ENCODE measurements at places on chromosomes 4 and X.

GRCh38 chr4:120158841-120159463 is 92.3 kb upstream of the MAD2L1 start:
- no peak for DNase-seq

DNA sequence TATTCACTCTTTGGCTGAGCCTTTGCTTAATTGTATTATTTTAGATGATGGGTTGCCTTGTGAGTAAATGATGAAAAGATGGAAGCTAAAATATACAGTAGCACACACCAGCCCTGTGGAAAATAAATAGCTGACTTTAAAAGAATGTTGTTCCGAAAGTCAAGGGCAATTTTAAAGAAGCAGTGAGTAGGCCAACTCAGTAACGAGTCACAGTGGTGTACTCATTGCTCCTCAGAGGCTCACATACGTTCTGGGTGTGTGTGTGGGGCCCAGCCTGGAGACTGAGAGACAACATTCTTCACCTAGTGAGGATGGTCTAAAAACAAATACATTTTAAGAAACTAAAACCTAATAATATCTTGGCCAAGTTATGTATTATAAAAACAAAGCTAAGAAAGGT is 640.3 kb downstream of the TRIML1 start:
- peak; percentile 32 for DNase-seq

DNA sequence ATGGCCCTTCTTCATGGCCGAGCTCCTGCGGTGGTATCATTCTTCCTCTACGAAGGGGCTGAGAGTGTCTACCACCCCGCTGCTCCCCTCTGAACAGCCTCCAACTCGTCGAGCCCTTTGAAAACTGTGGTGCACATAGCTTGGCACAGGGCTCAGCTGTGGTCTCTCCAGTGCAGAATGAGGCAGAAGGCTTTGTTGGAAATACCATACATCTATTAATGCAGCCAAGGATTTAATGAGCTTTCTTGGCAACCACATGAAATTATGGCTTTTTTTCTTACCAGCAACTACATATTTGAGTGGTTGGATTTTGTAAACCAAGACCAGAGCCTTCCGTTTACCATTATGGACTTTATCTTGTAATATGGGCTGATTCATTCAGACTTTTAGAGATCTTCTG is 61.7 kb upstream of the CBR4 start:
- DNase-seq, result no peak

DNA sequence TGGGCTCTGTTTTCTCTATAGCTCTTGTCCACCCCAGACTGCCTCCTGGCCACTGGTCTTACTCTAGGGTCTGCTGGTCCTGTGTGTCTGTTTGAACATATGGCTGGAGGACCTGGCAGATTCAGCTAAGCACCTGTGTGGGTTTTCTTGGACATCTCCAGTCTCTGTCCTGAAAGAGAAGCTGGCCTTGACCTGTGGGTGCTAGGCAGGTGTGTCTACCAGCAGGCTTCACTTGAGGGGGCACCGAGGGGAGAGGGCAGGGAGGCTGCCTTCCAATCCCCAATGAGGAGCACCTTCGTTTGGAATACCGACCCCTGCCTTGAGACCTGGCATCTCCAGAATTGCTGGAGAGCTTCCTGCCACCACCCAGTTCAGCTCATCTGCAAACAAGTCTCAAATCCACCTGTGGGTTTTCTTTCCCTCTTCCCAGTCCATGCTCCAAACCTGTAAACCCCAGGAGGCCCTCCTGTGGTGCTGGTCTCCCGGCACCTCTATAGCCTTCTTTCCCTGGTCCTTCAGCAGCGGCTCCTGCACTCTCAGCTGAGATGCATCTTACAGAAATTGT is 45.2 kb downstream of the HTRA3 start:
- no peak for DNase-seq

GRCh38 chr4:3877236-3877635 is 111.1 kb downstream of the ADRA2C start:
- DNase-seq, result peak; percentile 12

DNA sequence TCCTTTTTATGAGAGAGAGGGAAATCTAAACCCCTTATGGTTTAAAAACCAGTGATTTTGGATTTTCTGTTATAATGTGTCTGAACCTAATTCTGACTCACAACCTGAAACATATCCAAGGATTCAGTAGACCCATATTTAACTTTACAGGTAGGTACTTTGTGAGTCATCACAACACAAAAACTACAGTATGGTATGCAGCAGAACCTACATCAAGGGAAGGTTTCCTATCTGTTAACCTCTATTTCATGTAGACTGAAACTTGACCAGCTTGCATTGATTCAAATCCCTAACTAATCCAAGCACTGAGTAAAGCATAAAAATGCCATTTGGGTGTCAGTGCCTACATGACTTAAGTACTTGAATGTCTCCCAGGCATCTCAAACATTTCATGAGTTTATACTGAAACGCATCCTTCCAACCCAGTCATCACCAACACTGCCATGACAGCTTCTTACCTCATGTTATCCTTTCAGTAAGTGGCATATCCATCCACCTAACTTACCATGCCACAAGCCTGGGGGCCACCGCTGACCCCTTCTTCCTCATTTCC is 4.3 kb upstream of the ARHGAP10 start:
- no peak for DNase-seq

- DNase-seq, result no peak
Observed at GRCh38 chrX:23978491-23978890, 48.5 kb downstream of the KLHL15 start.

DNA sequence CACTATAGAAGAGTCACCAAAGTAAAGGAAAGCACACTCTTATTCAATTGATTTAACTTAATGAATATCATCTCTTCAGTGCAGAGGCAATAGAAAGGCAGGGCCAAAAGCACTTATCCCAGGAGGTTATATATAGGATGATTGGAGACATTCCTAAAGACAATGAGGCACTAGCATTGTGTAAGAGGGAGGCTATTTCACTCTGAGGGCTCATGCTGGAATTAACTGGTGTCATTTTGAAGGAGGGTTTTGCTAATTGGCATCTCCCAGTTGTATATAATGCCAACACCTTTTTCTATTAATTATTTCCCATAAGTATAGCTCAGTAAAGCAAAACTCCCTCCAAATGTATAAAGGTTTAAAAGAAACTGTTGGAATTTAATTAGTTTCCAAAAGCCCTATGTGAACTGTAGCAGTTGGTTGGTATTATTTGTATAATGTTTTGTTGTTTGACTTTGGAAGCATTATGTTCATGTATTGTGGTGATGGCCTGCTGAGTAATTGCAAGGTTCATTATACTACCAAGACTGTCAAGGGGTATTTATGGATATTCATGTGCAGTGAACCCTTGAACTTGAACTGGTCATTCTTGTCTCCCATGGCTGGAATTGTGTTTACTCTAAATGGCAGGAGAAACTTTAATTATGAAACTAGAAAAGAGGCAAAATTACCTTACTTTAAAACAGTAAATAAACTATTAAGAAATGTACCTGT is 270.3 kb downstream of the BMPR1B start:
- no peak for DNase-seq

DNA sequence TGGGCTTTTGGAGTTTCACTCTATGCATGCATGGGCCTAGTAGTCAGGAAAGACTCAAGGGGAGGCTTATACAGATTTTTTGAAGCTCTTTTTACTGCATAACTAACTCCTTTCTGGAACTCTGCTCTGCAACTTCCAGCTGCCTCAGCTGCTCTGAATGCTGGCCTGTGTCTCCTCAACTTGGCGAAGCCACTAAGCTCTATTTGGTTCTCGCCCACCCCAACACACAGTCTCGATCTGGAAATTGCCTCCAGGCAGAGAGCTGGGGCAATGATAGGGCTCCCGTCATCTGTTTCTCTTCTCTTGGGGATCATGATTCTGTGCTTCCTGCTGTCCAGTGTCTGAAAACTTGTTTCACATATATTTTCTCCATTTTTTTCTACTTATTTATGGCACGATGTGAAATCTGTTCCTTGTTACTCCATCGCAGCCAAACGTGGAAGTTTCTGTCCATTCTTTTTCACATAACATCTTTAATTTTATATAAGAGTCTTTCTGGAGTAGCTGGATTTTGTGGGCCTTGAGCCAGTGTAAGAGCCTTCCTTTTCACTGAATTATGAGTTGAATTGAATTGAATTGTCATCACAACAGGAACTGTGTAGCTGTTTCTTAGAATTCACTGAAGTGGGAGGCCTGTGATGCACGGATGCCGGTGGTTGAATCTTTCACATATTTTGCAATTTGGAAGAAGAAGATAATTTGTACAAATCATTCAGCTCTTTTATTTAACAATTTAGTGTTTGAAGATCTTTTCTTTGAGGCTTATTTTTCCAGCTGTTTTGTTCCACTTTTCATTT is 9.0 kb downstream of the ZNF275 start:
- DNase-seq, result no peak

DNA sequence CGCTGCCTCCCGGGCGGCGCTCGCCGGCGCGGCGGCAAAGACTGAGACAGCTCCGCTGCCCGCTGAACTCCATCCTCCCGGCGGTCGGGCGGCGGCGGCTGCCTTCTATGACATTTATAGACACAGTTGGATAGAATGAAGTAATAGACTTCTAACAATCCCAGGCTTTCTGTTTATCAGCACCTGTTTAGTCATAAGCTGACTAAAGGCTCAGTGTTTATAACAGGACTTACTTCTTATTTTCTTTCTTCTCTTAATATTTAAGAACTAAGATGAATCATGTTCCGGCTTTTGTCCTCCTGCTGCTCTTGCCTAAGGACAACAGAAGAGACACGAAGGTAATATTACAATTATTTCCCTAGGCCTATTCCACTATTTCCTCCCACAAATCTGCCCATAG is 3.9 kb downstream of the ARL13A start:
- peak; percentile 88 for DNase-seq

- no peak for DNase-seq
Observed at GRCh38 chr4:187125062-187125461, 401.4 kb upstream of the FAT1 start.

DNA sequence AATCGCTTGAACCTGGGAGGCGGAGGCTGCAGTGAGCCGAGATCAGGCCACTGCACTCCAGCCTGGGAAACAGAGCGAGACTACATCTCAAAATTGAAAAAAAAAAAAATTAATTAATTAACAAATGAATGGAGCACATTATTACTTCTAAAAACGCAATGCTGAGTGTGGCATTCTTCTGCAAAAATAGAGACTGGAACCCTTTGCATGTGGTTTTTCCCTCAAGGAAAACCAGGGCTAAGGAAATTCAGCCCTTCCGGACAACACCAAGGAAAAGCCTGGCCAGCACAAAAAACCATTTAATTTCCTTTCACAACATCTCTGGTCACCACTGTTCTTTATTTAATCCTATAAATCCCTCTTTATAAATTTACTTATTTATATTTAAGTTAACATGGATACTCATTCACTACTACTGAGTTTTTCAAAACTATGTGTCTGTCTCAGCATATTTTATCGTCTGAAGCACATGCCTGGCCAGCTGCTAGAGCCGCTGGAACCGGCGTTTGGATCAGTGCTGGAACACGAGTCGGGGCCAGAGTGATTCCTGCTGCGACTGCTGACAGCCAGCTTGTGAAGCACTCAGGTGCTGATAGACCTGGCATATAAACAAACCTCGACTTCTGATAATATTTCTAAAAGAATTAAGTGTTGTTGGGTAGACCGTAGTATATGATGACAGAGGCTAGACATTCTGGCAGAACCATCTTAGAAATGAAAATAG is 84.5 kb upstream of the WWC2 start:
- DNase-seq, result no peak

GRCh38 chr4:141721174-141721573 is 84.8 kb downstream of the IL15 start:
- no peak for DNase-seq

- DNase-seq, result no peak
Observed at GRCh38 chr4:37948542-37948941, 11.7 kb upstream of the PTTG2 start.

GRCh38 chrX:105460376-105460775 is 239.9 kb upstream of the TEX13A start:
- DNase-seq, result no peak

DNA sequence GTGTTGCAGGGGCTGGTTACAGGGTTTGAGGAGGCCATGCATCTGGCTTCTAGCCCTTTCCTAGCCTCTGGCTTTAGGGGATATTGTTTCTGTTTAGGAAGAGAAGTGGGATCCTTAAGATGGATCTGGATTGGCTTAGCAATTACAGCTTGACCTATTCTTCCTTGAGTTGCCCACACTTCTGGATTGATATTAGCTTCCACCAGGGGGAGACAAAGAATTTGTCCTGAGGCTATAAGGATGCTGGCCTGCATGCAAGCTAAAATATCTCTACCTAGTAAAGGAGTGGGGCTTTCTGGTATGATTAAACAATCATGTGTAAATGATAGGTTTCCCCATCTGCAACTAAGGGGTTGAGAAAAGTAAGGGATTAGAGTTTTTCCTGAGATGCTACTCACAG is 117.2 kb downstream of the TEX13C start:
- peak; percentile 0 for DNase-seq

GRCh38 chr4:187767158-187767557 is 228.4 kb upstream of the ZFP42 start:
- no peak for DNase-seq

- no peak for DNase-seq
Observed at GRCh38 chr4:100780126-100780525, 262.3 kb upstream of the EMCN start.

GRCh38 chrX:124125471-124125870 is 164.0 kb downstream of the STAG2 start:
- DNase-seq, result no peak

DNA sequence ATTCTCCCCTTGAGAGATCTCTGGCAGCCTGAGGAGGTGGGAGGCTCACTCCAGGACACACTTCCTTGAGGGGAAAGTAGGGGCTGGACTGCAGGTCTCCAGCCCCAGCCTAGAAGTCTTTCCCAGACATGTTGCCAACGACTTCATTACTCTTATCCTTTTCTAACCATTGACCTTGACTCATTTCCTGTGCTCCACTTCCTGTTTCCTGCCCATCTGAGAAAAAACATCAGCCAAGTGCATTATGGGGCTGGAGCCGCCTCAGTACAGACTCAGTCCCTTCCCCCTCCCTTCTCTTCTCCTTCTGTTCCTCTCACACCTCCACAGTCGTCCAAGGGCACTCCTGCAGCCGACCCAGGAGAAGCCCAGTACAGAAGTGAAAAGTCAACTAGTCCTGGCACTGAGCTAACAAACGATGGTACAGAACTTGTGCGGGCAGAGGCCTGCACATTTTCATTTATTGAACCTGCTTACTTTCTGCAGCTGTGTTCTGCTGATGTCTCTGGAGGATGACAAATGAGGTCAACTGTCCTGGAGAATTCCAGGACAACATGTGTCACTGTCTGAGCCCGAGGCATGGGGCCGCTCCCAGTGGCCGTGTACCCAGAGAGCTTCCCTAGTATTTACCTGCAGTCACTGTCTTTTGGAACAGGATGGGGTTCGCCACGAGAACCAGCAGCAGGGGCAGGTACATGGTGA is 20.1 kb downstream of the GPR143 start:
- DNase-seq, result peak; percentile 68

- peak; percentile 60 for DNase-seq
Observed at GRCh38 chrX:45850775-45851433, 650.2 kb upstream of the DIPK2B start.
